ENCODE measurements at places on chromosomes 11 and 22.

DNA sequence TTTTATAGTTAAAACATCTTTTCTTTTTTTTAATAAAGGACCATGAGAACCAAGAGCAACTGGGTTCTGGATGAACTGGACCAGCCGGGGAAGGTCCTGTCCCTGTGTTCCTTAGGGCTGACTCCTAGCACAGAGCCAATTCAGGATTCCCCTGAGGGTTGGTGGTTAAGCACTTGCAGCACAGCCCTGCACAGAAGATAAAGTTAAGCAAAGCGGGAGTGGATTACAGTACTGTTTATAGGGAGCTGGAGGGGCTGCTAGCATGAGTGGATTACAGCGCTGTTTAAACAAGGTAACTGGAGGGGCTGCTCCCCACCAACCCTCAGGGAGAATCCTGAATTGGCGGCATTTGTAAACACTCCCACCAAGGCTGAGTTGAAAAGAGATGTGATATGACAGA, 90.6 kb downstream of the CELSR1 start:
- no peak for DNase-seq

GRCh38 chr11:16280256-16280682, 76.1 kb downstream of the SOX6 start:
- DNase-seq = no peak

GRCh38 chr22:26066534-26066933, 102.7 kb upstream of the SEZ6L start:
- no peak for DNase-seq

- no peak for DNase-seq
Measured at GRCh38 chr11:23211221-23211620, 350.9 kb upstream of the CCDC179 start.

GRCh38 chr22:45499746-45500145, 2.9 kb upstream of the FBLN1 start:
- DNase-seq = no peak

GRCh38 chr11:134950692-134951304, 538.8 kb upstream of the B3GAT1 start:
- no peak for DNase-seq

DNA sequence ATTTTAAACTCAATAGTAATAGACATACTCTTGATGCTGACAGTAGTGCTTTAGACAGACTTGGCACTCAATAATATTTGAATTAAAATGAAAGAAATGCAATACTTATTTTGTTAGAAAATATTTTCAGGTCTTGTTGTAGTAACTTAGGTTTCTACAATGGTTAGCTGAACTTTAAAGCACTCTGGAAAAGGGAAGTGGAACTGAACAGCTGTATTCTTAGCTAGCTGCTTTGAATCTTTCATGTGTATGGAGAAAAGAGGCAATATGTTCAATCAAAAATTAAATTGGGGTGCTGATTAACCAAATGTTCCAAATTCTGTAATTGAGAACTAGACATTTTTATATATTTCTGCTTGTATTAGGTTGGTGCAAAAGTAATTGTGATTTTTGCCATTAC, 517.9 kb upstream of the RAG2 start:
- no peak for DNase-seq

- no peak for DNase-seq
Measured at GRCh38 chr11:27061461-27061821, 20.8 kb downstream of the BBOX1 start.

- no peak for DNase-seq
Measured at GRCh38 chr11:116072133-116072532, 567.9 kb upstream of the CADM1 start.

DNA sequence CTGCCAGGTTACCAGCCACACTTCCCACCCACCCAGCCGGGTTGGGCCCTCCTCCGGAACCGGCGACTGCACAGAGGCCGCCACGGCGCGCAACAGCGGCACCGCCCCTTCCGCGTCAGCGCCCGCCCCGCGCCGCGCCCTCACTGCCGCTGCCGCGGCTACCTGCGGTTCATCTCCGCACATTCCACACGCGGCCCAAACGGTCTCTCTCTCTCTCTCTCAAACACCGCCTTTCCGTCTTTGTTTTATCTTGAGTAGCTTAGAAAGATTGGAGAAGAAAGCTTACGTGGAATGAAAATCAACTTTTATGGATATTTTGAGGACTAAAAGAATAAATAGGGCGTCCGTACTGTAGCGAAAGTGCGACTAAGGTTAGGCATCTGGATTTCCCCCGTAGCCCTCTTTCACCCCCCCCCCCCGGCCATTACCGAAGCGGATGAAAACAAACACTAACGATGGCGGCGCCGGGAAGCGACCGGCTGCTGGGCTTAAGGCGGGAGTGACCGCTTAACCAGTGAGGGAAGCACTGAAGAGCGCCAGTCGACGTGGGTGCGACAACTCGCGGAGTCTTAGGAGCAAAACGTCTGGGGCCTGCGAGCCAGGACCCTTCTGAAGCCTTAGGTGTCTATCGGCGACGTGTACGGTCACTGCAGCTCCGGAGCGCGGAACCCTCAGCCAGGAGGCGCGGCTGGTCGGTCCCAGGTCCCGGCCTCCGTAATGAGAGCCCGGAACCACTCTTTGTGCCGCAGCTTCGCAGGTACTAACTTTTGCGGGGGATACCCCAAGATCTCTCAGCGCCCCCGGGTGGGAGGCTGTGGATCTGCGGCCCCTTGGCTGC, at the start of the genes ATG13 and HARBI1:
Gene ATG13, plus strand, starts transcription at position 420 of the 838 bp plus-strand sequence. CDS start 26,739 bp downstream, outside the sequence.
Gene HARBI1, minus strand, starts transcription at position 94 of the 838 bp plus-strand sequence. CDS start 990 bp downstream, outside the sequence.
- DNase-seq = peak; percentile 76

GRCh38 chr11:122181893-122182292, 65.9 kb upstream of the BLID start:
- no peak for DNase-seq

DNA sequence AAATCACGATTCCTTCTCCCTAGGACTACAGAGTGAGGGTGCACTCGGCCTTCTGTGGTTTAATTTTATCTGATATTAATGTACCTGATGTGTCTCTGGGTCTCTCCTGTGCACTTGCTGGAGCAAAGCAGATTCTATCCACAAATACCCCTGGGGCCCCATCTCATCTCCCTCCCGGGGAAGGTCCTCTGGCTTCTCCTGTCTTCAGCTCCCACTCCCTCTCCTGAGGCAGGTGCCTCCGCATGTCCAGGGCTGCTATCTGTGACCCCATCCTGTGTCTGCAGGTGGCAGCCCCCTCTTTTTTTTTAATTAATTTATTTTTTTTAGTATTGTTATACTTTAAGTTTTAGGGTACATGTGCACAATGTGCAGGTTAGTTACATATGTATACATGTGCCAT, 558.7 kb downstream of the BRD1 start:
- no peak for DNase-seq

GRCh38 chr11:85694385-85694980, 8.5 kb upstream of the CCDC89 start:
- no peak for DNase-seq

DNA sequence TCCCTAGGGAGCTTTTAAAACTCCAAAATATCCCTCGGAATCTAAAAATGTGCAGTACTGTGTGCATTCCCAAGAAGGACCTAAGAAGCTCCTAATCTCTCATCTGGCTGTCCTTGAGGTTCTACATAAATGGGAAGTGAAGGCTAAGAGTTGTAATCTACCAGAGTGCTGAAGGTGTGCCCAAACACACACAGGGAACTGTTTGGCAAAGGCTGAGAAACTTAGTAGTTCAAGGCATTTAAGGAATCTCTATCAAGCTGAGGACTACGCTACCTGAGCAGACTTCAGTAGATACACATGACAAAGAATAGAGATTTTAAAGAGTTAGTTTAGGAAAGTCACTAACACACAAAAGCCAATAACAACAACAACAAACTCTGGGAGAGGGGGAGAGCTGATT, 71.1 kb downstream of the TTC28 start:
- no peak for DNase-seq

- no peak for DNase-seq
Measured at GRCh38 chr22:20125201-20126174, 6.1 kb upstream of the ZDHHC8 start.

DNA sequence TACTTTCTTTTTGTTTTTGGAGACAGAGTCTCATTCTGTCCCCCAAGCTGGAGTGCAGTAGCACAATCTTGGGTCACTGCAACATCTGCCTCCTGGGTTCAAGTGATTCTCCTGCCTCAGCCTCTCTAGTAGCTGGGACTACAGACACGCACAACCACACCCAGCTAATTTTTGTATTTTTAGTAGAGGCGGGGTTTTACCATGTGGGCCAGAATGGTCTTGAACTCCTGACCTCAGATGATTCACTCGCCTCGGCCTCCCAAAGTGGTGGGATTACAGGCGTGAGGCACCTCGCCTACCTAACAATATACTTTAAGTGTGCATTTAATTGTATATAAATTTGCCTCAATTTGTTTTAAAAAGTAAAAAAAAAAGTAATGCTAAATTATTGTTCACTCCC, 38.4 kb downstream of the GRK3 start:
- no peak for DNase-seq

DNA sequence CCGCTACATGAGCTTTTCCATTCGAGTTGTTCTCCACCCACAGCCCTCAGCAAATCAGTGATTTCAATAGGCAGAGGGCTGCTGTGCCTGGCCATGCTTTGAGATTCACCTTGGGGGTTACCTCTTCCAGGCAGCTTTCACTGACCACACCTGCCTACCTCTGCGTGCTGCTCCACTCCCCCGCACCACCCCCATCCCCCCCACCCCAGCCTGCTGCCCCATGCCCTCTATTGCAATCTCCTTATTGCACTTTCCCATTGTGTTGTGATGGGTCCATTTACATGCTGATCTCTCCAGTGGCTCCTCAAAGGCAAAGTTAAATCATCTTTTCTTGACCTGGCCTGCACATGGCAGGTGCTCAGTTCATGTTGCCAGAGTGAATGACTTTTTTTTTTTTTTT, 18.0 kb upstream of the POLA2 start:
- no peak for DNase-seq

DNA sequence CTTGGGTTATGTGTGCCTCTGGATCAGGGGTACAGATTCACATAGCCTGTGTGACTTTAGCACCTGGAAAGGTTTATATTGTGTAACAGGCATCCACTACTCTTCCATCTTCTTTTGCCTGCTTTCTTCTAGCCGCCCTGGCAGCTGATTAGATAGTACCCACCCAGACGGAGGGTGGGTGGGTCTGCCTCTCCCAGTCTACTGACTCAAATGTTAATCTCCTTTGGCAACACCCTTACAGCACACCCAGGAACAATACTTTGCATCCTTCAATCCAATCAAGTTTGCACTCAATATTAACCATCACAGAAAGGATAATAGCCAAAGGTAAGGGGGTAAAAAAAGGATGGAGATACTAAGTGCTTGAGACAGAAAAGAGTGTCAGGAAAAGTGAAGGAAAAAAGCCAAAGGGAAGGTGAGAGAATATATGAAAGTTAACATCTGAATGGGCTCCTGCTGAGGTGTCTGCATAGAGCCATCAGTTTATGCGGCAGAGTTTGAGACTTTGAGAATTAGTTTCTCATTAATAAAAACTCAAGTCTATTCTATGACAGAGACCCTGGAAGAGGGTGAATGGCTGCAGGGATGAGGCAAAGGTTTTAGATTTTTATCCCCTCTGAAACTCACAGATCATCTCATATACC, 2.6 kb upstream of the OR51B6 start:
- DNase-seq = no peak

DNA sequence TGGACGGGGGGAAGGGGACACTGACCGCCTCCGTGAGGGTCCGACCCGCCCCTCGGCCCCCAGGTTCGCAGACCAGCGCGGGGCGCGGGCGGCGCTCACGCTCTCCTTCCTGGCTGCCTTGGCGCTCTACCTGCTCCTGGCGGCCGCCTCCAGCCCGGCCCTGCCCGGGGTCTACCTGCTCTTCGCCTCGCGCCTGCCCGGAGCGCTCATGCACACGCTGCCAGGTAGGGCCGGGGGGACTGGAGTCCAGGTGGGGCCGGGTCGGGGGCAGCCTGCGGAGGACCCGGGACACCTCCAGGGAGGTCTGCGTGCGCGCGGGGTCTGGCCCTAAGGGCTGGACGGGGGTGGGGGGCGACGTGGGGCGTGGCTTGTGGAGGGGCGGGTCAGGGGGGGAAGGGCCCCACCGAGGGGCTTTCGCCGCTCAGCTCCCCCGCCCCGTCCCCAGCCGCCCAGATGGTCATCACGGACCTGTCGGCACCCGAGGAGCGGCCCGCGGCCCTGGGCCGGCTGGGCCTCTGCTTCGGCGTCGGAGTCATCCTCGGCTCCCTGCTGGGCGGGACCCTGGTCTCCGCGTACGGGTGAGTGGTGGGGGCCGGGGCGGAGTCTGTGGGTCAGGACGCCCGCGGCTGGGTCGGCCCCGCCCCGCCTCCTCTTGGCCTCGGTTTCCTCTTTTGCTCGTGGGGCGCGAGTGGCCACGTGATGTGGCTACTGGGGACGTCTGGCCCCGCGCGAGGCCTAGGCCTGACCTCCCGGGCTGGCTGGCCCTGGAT, 19.9 kb downstream of the PHLDA2 start:
- DNase-seq = no peak

DNA sequence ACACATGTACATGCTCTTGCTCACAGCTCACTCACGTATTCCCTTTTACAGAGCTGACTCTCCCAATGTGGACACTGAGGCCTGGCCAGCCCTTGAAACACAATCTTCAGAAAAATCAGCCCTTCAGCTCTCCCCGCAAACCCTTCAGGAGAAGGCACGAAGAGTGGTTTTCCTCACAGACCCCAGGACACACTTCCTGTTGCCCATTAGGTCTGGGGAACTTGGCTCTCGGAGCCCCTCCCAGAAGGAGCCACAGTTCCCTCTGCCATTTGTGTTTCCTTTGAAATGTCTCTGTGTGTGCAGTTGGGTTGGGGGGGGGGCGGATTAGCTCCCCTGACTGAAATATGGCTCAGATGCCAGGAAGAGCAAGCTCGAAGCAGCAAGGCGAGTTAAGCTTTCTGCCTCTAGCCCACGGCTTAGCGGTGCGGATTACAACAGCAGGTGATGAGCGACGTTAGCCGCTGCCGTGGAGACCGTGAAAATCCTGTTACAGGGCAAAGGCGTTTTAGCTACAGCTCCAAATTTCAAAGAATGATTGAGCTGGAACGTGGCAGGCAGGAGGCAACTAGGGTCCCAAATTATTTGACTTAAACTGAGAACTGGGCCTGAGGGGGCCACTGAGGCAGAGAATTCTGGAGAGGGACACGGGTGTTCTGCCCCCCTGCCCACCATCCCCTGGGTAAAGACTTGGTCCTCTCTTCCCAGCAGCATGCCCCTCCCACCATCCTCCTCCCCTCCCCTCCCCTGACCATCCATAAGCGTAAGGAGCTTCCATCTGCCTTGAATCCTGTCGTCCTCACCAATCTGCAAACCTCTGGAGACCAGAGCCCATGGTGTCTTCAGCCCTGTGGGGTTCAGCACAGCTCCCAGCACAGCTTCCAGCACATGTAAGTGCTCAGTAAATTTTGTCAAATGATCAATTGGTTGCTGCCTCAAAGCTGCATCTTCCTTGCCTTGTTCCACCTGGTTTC, 598.6 kb downstream of the BUD13 start:
- DNase-seq = no peak

Data from smooth muscle cell of the brain vasculature (primary cell).